ENCODE measurements at places on chromosomes 11 and 22. TPM values are rescaled to one million over a fixed set of nuclear protein-coding genes. Genes with fewer than 3 reads are reported as not detected.

- DNase-seq, result no peak
Measured at GRCh38 chr11:71103266-71103665, 149.1 kb downstream of the SHANK2 start.

DNA sequence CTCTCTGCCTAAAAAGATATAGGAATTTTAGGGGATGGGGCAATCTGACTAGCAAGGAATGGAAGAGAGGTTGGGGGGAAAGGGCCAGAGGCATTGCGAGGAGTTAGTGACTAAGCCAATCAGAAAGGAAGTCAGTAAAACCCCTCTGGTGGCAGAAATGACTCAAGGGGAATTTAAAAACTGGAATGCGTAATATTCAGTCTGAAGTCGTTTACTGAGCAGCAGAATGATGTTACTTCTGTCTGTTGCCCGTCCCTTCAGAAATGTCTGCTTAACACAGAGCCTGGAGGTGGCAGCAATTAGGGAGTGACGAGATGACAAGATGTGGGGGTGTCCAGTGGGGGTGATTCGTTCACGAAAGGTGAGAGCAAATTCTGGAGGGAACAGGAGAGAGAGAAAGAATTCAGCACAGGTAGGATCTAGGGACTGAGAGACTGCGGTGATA is 107.7 kb upstream of the CLMP start:
- DNase-seq, result no peak

DNA sequence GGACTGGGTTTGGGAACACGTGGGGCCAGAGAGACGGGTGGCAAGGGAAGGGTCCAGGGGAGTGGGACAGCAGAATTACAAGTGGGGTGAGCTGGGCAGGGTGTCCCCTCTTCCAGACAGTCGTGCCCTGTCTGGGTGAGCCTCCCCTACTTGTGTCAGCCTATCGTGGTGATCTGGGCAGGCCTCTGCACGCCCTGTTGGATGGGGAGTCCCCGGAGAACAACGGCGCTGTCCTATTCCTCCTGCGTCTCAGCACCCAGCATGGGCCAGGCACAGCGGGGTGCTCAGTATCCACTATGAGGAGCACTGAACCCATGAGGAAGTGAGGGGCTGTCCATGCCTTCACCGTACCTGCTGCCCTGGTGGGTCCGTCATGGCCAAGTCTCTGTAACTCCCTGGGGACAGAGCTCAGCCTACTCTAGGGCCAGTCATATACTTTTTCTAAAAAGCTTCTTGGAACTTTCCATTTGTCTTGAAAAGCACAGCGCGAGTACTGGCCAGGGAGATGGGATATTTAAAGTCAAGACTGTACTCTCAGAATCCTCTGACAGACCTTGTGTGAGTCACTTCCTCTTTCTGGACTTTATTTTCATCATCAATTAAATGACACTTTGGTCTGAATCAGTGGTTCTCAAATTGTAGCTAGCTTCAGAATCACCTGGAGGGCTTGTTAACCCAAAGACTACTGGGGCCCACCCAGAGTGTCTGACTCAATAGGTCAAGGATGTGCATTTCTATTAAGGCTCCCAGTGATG is 81.7 kb upstream of the NECTIN1 start:
- no peak for DNase-seq

The OR8D1 gene
- not detected for total RNA-seq

The OR6T1 gene
- total RNA-seq, result not detected
